ENCODE measurements at places on chromosomes 13 and 19.

DNA sequence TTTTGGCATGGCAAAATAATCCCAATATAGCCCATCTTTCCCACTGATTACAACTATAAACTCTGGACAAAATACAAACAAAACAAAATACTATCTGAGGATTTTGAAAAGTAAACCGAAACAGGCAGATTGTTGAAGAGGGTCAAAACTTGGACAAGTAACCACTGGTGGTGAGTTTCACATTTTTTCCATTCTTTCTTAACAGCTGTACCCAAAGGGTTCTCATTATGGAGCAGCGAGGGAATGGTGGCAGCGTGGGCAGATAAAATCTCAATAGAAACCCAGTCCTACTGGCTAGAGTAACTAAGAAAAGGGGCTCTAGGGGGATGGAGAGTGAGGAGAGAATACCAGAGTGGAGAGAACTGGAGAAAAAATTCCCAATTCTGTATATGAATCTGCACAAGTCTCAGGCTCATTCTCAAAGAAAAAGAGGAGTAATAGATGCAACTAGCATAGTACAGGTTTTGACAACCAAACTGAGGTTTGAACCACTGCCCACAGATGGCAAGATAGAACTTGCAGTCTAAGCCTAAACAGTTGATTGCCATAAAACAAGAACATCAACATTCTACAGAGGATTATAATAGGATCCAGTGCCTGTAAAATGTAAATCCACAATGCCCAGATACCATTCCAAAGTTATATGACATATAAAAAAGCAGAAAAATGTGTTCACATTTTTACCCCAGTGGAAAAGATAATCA is 284.5 kb downstream of the KCNRG start:
- no peak for DNase-seq

DNA sequence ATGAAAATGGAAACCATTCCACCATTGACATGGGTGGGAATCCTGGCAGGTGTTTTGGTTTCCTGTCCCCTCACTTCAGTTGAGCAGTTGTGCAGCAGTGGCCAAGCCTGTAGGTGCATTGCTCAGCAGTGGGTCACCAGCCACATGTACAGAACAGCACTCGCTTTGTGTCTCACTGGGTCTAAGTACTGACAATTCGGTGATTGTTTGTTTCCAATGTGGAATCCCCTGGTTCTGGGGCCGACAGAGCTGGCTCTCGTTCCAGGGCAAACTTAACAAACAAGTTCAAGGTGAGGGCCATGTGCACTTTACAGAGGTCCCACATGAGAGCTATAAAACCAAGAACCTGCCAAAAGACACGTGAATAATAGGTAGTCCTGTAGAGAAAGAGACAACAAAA is 54.1 kb upstream of the SPATA13 start:
- DNase-seq, result no peak

DNA sequence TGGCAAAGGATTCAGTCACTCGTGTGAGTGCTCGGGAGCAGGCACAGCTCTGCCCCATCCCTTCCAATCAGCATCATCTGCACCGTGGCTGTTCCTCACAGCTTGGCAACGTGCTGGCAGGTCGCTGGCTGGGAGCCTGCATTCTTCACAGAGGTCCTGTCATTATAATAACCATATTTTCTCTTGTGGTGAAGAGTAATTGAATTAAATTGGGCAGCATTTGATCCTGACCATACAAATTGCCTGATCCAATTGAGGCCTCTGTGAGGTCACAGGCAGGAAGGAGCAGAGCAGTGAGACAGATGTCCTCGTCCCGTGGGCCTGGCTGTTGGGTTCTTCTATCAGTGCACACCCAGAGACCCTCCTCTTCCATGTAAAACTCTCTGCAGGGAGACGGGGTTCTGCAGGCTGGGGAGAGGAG is 407.8 kb downstream of the COG6 start:
- no peak for DNase-seq

DNA sequence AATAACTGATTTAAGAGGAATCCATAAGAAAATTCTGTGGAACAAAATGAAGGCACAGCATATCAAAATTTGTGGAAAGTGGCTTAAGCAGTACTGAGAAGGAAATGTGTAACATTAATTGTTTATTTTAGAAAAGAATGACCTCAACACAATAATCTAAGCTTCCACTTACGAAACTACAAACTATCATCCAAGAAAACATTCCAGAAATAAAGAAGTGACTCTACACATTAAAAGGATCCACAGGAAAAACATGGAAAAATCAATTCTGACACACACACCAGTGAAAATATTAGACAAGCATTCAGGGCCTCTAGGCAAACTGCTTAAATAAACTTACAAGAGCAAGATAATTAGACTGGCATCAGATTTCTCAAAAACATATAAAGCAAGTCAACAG is 14.0 kb downstream of the EXOSC8 start:
- DNase-seq, result no peak

DNA sequence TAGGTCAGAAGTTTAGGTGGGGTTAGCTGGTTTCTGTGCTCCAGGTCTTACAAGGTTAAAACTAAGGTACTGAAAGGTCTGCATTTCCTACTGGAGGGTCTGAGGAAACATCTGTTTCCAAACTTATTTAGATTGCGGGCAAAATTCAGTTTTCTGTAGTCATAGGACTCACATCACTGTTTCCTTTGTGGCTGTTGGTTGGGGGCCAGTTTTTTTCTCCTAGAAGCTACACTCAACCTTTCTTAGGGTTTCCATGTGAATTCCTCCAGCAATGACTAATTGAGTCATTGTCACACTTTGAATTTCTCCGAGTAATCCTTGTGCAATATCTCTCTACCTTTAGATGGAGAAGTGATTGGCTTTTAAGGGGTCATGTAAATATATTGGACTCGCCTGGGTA is 773.4 kb upstream of the SLITRK1 start:
- DNase-seq, result no peak

DNA sequence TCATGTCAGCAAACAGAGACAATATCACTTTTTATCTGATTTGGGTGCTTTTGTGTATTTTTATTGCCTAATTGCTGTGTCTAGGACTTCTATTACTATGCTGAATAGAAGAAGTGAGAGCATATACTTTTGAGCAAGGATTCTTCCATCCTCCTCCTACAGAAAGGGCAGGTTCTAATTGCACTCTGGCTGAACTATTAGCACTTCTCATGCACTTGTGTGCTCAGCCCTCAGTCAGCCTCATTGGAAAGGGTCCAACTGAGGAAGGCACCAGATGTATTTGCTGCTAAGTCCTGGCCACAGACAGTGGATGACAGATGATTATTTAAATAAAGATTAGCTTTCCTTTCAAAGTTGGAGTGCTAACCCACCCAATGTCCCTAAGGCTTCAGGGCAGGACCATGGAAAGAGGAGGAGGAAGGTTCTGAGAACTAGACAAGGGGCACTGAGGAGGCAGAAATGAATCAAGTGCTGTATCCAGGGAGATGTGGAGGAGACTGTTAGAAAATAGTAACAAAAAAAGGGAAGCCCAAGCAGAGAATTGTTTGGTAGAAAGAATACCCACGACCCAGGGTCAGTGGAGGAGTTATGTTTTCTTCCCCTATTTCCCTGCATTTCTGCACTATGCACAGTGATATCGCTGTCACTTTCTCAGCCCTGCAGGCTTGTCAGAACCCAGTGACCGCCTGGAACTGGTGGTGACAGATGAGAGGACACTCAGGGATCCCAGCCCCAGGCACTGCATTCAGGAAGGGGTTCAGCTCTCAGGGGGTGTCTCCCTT is 8.0 kb downstream of the LILRB4 start:
- no peak for DNase-seq

GRCh38 chr13:48594096-48594815 is 59.5 kb upstream of the CYSLTR2 start:
- no peak for DNase-seq

GRCh38 chr13:39510316-39510695 is 92.7 kb downstream of the LHFPL6 start:
- DNase-seq, result no peak

DNA sequence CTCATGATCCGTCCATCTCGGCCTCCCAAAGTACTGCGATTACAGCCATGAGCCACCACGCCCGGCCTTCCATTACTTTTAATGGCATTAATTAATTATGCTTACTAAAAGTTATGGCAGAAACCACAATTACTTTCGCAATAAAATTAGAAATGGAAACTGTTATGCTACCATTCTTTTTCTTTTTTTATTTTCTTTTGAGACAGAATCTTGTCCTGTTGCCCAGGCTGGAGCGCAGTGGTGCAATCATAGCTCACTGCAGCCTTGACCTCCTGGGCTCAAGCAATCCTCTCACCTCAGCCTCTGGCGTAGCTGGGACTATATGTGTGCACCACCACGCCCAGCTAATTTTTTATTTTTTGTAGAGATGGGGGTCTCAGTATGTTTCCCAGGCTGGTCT is 4.6 kb upstream of the BST2 start:
- DNase-seq, result no peak

GRCh38 chr19:38247126-38247525 is 9.0 kb downstream of the PPP1R14A start:
- no peak for DNase-seq

DNA sequence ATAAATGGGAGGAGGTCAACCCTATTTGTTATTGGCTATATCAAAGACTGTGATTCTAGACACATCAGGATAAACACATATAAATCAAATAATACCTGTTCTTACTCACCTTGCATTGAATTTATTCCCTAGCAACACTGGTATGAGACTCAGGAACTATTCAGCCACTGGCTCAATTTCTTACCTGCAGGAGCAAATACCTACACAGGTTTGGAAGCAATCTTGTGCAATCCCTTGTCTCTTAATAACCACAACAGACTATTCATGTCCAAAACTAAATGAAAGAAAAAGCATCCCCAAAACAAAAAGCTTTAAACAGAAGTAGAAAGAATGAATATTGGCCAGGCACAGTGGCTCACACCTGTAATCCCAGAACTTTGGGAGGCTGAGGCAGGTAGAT is 55.5 kb downstream of the TBC1D4 start:
- DNase-seq, result no peak

DNA sequence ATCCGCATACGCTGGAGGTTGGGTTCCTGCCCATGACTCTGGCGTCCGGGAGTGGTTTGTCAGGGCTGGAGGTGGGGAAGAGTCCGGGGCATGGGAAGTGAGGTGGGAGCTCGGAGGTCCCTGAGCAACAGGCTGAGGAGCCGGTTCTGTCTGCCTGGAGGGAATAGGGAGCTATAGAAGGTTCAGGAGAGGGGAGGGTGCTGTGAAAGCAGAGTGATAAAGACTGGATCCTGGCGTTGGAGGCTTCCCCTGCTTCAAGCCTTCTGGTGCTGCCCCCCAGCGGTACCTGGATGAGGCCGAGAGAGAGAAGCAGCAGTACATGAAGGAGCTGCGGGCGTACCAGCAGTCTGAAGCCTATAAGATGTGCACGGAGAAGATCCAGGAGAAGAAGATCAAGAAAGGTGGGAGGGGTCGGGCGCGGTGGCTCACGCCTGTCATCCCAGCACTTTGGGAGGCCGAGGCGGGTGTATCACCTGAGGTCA is 2.6 kb downstream of the HMG20B start:
- DNase-seq, result no peak

DNA sequence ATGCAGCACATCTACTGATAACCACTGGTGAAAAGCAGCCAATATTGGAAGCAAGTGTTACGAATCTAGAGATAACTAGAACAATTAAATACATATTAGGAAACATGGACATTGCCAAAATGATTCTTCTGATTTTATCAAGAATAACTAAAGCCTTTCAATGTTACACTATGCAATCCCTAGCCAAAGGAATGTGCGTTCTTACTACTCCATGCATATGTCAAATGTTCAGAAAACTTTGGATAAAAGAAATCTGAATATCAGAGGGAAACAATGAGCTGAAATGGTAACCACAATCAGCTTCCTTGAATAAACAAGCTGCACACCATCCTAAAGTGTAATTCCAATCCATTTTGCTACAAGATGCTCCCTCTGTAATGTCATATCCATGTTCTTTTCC is 951 bp upstream of the POSTN start:
- DNase-seq, result no peak

- DNase-seq, result no peak
These were observed 948.8 kb upstream of the SLC10A2 start for GRCh38 chr13:104014803-104015645.

- DNase-seq, result no peak
These were observed 164.9 kb downstream of the UFM1 start for GRCh38 chr13:38514575-38514974.

DNA sequence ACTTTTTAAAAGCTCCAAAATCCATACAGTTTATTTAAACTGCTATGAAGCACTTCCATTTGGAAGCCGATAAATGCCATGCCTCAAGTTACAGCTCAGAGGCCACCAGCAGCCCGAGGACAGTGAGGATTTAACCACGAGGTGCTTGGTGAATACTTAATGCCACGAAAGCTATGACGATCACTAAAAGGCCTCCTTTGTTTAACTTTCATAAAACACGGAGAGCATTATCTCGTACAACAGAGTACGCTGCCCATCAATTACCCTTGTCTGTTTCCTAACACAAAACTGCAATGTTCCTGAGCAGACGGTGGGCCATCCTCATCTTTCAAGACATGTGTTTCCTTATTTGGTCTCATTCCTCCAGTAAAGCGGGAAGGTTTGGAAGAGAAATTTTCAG is 58.4 kb downstream of the PEPD start:
- no peak for DNase-seq

DNA sequence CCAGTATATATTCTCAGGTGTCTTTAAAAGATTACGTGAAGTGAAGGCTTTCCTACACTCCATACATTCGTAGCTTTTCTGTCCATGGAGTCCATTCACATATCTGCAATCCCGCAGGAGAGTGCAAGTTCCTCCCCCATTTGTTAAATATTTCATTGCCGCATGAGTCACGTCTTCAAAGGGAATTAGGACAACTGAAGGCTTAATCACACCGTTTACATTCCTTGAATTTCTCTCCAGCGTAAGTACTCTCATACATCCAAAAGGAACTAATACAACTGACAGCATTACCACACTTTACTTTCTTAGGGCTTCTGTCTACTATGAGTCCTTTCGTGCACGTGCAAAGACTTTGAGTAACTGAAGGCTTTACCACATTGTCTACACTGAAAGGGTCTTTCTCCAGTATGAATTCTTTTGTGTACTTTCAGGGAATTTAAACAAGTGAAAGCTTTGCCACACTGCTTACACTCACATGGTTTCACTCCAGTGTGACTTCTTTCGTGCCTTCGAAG is 29.0 kb upstream of the ZNF564 start:
- no peak for DNase-seq

GRCh38 chr19:377801-378581 is 31.0 kb downstream of the C2CD4C start:
- no peak for DNase-seq

DNA sequence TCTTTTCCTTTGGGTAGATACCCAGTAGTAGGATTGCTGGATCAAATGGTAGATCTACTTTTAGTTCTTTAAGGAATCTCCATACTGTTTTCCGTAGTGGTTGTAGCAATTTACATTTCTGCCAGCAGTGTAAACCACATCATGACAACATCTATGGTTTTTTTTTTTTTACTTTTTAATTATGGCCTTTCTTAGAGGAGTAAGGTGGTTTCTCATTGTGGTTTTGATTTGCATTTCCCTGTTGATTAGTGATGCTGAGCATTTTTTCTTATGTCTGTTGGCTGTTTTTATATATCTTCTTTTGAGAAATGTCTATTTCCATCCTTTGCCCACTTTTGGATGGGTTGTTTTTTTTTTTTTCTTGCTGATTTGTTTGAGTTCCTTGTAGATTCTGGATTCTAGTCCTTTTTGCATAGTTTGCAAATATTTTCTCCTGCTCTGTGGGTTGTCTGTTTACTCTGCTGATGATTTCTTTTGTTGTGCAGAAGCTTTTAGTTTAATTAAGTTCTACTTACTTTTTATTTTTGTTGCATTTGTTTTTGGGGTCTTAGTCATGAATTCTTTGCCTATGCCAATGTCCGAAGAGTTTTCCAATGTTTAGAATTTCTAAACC is 38.8 kb downstream of the TDRD3 start:
- no peak for DNase-seq
